ENCODE measurements at places on chromosomes 5 and 9. TPM values are rescaled to one million over a fixed set of nuclear protein-coding genes. Genes with fewer than 3 reads are reported as not detected.
A peak's percentile ranks its signal among the peaks of the same experiment; 100 is the strongest.

DNA sequence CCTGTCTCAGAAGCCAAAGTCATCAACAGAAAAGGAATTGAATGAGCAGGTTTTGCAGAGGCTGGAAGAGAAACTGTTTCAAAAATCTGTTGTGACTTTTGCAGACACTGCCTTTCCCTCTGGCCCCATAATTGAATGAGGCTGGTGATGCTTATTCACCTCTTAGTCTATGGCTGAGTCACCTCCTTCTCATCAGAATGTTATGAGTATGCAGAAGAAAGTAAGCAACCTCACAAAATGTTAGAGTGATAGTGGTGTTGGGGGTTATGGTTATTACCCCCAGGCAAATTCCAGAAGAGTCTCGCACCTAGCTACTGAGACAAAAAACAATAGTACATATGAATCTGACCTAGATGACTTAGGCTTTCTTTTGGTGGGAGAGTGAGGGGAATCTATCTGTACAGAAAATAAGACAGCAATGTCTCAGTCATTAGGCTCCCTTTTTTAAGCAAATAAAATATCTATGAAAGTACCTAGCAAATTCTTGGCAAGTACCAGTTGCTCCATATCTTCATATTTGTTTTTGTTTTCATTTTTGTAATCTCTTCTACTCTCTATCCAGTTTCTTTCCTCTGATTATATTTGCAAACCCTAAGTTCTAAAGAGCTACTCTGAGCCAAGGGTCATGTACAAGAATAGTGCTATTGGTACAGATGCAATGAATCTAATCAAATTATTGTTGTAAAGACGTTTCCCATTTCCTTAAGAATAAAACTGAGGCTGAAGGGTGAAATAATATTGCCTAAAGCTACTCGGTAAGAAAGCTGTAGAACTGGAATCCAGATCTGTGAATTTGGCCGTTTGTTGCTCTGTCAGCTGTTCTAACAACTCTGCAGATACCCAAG is 498.1 kb upstream of the TNC start:
- DNase-seq: peak; percentile 97

- peak; percentile 43 for DNase-seq
Measured at GRCh38 chr9:93684806-93685543, 108.6 kb downstream of the PHF2 start.

DNA sequence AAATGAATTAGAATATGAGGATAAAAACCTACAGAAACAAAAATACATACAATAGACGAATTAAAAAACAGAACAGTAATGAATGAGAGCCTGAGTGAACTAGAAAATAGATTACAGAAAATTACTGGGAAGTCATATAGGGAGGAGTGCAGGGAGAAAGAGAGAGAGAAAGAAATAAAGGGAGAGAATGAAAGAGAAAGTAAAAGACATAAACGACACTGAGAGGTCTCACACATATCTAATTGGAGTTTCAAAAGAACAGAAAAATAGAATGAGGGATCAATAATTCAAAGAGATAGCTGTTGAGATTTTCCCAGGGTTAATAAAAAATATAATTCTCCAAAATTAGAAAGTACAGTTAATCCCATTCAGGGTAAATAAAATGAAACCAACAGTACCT is 156.4 kb upstream of the FTMT start:
- no peak for DNase-seq

DNA sequence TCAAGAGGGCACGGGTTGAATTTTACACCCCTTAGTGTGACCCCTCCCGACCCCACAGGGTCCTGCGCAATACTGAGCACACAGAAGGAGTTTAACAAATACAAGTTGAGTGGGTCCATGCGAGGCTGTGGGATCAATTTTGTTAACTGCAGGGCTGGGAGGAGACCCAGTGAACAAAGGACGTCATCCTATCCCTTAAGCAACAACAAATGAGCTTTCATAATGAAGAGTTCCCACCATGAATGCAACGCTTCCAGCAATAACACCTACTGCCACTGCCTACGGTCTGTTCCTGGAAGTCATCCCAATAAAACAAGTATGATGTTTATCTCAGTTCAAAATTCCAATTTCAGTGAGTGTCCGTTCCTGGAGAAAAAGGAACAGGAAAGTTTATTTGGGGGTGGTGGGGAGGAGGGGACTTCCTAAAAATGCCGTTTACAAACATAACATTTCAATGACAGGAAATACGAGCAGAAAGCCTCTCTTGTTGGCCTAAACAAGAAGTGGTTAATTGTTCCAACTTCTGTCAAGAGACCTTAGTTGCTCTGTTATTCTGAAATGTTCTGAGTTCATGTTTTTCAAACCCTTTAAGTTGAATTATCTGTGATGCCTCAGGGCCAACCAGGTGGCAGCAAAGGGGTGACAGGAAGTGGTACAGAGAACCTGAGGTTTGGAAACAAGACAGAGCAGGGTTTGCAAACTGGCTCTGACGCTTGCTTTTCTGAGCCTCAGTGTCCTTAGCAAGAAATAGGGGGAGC is 65.8 kb upstream of the PLPP6 start:
- DNase-seq: no peak

DNA sequence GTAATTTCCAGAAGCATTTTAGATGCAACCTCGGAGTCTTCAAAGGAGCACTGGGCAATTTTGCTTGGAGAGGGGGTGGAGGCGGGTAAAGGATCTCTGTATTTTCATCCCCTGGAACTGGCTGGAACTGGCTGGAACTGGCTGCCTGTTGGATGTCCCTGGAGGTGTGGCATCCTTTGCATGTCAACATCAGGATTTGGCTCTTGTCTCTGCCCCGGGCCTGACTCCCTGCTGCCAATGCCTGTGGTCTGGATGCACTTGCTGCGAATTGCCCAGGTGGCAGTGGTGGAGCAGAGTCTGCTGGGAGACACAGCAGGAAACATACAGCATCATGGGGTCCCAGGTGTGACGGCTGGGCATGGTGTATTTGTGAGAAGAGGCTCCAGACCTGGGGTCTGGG is 391.3 kb downstream of the GADD45G start:
- no peak for DNase-seq

GRCh38 chr5:51381761-51382474 is 1.3 kb upstream of the ISL1 start:
- no peak for DNase-seq

- peak; percentile 31 for DNase-seq
Measured at GRCh38 chr5:147382776-147383175, 127.1 kb downstream of the DPYSL3 start.

DNA sequence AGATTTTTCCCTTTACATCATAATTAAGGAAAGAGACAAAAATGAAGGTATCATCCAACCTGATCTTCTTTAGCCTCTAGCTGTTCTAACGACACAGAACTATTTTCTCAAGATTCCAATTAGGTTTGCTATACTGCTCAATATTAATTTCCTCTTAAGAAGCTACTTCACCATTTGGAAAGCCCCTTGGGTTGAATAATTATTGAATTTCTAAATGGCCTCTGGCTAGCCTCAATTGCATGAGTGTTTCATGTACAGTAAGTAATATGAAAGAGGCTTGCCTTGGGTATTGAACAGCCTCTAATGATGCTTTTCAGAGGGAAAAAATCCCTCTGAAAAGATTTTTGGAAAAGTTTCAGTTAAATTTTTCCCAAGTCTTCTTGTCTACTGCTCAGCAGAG is 3.7 kb upstream of the MOB3B start:
- DNase-seq: no peak

DNA sequence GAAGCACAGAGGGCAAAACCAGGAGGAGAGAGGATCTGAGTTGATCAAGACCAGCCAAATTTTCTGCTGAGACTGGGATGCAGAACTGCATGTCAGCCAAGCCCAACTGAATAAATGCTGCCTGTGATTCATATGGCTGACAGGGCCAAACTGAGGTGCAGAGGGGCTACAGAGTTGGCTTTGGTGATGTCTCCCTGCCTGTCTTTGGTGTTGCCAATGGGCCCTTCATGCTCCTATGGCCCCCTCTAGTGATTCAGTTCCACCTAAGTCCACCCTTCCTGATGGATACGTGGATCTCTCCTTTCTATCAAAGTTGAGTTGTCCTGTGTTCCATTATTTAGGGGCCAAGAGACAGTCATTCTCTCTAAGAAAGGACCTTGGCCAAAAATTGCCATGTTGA is 163.6 kb upstream of the TLE4 start:
- peak; percentile 6 for DNase-seq

- DNase-seq: peak; percentile 98
Measured at GRCh38 chr9:91193087-91193657, 168.5 kb downstream of the AUH start.

DNA sequence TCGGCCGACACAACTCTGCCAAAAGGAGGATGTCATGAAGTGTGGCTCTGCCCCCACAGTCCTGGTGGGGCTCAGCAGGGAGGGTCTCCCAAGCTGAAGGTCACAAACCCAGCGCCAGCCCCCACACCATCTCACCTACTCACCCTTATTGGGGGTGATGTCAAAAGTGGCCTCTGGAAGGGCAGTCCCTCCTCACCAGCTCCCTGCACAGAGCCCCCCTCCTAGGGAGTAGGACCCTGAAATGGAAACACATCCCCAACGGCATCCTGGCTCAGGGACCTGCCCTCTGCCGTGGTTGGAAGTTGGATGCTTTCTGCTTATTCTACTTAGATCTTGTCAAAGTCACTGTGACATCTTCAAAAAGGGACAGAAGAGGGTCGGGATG is 89.5 kb downstream of the NSUN2 start:
- DNase-seq: no peak

GRCh38 chr5:99706160-99706559 is 777.4 kb upstream of the CHD1 start:
- DNase-seq: no peak

DNA sequence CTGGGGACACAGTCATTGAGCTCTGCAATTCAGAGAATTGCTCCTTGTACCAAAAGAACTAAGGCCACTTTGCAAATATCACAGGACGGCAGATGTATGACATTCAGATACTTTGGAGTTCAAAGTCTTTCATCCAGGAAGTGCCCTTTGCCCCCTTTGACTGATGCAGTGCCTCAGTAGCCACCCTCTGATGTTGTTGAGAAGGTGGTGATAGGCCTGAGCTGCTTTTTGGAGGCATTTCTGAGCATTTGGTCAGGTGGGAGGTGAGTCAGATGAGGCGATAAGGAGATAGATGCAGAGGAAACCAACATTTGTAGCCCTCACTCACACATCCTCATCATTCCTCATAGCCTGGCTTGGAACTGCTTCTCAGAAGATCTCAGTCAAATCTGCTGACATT is 63.4 kb downstream of the ANGPTL2 start:
- peak; percentile 29 for DNase-seq

DNA sequence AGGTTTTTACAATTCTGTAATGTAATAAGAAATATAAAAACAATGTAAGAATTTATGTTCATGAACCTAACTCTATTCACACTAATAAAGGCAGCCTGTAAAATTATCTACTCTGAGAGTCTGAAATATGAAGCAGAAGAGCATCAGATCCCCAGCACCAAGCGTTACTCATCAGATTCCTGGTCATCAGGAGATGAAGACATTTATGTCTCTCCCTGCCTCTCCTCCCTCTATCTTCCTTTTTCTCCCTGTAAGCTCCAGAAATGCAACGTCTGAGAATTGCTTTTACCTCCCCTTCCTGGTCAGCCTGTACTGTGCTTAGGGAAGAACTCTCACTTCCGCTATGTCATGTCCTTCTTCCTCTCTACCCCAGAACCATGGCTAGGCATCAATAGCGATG is 114.4 kb upstream of the SLIT3 start:
- DNase-seq: no peak

DNA sequence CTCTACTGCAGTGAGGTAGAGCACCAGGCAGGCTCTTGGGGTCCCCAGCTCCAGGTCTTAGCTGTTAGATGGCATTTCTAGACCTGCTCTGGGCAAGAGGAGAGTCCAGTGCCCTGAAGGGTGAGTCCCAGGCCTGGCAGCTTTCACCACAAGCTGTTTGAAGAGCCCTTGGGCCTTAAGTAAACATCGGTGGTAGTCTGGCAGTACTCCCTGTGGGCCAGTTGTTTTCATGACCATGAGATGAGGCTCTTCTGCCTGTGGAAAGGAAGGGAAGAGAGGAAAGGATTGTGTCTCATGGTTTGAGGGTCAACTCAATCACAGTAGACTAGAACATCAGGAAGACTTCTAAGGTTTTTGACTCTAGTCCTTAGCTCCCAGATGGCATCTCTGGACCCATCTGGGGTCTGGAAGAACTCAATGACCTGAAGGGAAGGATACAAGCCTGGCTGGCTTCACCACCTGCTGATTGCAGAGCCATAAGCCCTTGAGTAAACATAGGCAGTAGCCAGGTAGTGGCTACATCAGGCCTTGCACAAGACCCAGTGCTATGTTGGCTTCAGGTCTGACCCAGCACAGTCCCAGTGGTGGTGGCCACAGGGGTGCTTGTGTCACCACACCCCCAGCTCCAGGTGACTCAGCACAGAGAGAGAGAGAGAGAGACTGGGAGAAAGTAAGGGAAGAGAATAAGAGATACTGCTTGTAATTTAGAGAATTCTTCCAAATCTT is 114.3 kb upstream of the PCSK5 start:
- no peak for DNase-seq

DNA sequence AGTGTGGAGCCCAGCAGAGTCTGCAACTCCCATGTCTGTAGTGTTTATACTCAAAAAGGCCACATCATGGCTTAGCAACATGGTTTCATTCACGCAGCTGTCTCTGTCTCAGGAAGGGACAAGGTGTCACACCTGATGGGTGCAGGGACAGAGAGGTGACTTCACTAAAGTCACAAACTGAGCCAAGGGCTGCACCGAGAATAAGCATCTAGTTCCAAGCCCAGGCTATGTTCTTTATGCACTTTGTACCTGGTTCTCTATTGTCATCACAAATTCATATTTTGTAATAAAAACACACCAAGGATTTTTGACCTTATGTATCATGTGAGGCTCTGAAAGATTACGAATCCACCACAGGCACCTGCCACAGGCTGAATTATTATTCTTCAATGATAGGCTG is 64.9 kb upstream of the STK32A start:
- no peak for DNase-seq

GRCh38 chr5:32679218-32679617 is 31.9 kb upstream of the NPR3 start:
- DNase-seq: peak; percentile 23

DNA sequence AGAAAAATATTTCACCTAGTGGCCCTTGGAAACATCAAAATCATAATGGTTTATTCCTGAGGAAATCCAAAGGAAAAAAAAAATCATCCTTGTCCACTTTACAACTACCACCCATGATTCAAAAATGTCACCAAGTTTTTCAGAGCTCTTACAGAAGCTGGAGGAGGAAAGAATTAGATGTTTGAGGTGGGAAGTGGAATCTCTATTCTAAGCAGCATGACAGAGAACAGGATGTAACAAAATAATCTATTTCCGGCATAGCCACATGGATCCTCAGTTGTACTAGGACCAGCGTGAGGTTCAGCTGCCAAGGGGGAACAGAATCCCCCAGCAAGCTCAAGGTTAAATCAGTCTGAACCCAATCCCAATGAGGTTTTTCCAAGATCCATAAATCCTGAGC is 40.2 kb downstream of the FBXW11 start:
- DNase-seq: no peak

GRCh38 chr9:98328770-98329169 is 73.3 kb upstream of the TBC1D2 start:
- no peak for DNase-seq

GRCh38 chr9:76658510-76659231 is 105.6 kb upstream of the PCA3 start:
- peak; percentile 47 for DNase-seq

The LCP2 gene
- total RNA-seq: 0.50 TPM

The BRD9 gene
- total RNA-seq: 52.7 TPM

The ANKRD20A1 gene
- total RNA-seq: 12.3 TPM

The SPATA31C1 gene
- not detected for total RNA-seq

The POU4F3 gene
- 0.19 TPM for total RNA-seq

The MLANA gene
- total RNA-seq: not detected

The C5orf52 gene
- total RNA-seq: not detected

The SUSD1 gene
- 1.2 TPM for total RNA-seq
